NCI-H1092 treated with DMSO at 0.1 percent for 48 hours (cell line): ENCODE measurements at places on chromosomes 1 and 21.

DNA sequence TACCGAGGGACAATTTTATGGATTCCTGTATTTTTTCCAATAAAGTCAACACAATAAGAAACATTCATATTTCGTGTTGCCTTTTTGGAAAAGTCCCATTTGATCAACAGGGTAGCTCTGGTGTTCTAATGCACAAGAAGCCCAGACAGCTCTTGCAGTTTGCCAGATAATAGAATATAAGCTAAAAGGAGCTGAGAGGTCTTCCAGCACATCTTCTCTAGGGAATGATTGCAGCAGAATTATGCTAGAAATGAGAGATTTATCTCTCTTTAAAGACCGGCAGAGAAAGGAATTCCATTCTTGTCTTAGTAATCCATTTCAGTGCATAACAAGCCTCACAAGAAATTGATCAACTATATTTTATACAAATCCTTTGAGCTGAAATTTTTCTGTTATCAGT lies 25.0 kb upstream of the DDX59 start:
- DNase-seq, result no peak

DNA sequence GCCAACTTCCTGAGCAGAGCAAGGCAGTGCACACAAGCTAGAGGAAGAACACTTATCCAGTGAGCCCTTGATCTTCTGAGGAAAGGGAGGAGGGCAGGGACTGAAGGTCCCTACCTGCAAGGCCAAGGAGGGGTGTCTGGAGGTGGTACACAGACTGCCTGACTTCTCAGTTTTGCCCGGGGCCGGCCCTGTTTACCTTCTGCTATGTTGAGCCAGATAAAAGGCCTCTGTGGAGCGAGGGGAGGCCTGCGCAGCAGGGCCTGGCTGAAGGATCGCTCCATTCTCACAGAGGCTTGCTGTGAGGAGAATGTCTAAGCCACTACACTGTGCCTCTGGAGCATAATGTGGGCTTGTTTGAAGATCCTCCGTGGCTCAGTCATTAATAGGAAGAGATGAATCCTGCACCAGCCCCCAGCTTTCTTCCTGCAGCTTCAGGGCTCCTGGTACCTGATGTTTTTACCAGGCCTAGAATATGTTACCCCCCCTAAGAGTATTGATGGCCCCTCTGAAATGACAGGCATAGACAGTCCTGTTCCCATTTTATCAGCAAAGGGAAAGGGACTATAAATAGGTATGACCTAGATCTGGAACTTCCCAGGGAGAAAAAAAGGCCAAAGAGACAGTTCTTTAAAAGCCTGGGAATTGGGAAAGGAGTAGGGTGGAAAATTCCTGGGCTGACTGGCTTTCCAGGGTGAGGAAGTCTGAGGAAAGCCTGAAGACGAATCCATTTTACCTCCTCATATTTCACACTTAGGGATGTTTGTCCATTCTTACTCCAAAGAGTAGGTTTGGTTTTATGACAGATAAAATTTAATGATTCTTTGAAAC lies 4.7 kb downstream of the POGK start:
- no peak for DNase-seq

GRCh38 chr1:29122682-29123052 lies 1.0 kb downstream of the TMEM200B start:
- no peak for DNase-seq

- no peak for DNase-seq
Measured at GRCh38 chr1:42006836-42007235, 88.1 kb upstream of the HIVEP3 start.

GRCh38 chr1:43349594-43350306 lies 9.0 kb upstream of the CDC20 start:
- DNase-seq, result peak; percentile 54

- DNase-seq, result no peak
Measured at GRCh38 chr1:204170494-204171155, 4.5 kb upstream of the REN start.

DNA sequence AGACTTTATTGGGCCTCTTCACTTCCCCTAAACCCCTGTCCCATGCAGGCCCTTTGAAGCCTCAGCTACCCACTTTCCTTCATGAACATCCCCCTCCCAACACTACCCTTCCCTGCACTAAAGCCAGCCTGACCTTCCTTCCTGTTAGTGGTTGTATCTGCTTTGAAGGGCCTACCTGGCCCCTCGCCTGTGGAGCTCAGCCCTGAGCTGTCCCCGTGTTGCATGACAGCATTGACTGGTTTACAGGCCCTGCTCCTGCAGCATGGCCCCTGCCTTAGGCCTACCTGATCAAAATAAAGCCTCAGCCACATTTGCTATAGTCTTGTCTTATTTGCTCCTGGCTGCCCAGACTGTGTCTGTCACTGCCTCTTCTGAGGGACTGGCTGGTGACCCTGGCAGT lies 5.5 kb downstream of the GSTM4 start:
- DNase-seq, result no peak

- DNase-seq, result no peak
Measured at GRCh38 chr1:11761988-11762406, at the start of gene C1orf167. Gene C1orf167, plus strand, starts transcription at chr1:11762193. Its CDS starts 2,208 bp downstream, at chr1:11764401.

DNA sequence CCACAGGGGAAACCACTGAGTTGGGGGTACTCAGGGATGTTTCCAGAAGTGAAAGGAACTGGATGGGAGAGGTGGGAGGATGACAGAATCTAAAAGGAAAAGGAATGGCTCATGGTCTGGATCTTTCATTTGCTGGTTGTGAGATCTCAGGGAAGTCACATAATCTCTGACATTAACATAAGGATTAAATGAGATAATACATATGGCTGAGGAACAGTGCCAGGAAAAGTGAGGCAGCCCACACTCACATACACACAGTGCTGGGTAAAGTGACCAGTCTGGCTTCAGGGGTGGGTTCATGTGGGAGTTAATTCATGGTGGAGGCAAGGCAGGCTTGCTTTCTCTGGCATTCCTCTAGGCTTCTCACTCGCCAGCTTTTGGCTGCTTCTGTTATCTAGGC lies 3.9 kb upstream of the PTCH2 start:
- DNase-seq, result no peak

DNA sequence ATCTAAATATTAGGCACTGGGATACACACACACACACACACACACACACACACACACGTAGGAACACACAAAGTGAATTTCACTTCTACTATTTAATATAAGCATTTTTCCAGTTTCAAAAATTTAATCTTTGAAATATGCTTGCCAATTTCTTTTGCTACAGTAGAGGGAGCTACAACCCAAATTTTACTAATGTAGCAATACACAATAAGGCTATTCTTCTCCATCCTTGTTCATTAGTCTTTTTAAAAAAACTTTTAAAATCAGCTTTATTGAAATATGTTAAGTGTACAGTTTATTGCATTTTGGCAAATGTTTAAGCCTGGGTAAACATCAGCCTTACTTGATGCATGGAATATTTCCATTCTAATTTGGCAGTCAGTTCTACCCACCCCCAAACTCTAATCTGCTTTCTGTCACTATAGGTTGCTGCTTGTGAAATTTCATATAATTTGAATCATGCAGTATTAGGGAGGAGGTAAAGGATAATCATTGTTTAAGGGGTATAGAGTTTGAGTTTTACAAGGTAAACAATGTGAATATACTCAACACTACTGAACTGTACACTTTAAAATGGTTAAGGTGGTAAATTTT lies 93.0 kb upstream of the TENT5C start:
- peak; percentile 26 for DNase-seq

- DNase-seq, result no peak
Measured at GRCh38 chr1:206050655-206051235, 2.2 kb upstream of the RHEX start.

DNA sequence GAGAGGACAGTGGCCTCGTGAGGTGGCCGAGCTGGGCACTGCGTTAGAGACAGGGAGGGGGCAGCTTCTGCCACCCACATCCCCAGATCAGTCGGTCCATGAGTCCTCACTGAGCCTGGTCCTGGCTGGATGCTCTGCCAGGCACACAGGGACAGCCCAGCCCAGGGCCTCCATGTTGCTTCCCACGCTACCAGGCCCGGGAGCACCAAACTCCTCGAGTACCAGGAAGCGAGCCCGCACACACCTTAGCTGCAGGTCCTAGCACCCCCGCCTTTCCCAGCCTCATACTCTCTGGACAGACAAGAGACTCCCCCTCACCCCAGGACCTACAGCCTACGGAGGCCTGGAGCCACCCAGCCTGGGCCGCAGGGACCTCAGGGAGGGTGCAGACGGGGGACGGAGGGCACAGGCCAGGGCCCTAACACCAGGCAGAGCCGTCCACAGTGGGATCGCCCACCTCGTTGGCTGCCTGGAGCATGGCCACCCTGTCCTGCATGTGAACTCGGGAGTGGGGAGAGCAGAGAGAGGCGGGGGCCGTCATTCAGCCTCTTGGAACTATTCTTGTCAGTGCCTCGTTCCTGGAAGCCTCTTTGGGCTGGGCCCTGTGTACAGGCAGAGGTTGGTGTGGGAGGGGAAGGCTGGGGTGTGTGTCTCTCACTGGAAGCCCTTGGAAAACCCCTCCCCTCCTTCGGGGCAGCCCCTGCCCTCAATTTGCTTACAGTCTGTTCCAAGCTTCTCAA lies 90.9 kb upstream of the RUNX3 start:
- DNase-seq, result no peak

DNA sequence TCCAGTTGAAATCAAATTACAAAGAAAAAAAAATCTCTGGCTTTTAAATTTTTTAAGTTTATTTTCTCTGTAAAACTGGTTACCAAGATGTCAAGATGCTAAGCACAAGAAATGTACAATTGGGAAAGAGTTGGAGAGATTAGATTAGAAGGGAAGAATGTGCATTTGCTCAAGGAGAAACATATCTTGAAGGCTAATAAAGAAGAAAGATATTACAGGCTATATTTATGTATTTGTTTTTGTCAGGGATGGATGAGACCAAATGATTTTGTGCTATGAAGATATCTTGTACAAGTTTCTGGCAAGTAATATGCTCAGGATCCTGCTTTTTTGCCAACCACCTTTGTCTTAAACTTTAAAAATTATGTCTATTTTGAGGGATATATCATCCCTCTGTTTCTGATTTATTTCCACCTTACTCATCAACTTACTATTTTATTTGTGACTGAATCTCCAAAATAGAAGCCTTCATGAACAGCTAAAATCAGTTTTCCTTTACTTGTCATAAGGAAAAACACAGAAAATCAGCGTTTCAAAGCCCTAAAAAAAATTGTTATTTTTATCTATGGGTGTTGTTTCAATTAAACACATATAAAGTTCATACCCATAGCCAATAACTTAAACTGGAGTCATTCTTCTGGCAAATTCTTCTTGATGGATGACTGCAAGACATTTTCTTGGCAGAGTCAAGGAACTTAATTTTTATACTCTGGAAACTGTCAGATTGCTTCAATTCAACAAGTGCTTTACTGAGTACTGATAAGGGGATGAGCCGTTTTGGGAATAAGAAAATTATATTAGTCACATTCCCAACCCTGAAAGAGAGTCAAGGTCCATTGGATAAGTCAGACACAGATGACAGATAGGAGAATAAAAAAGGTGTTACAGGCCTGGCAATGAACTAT lies 141.8 kb downstream of the CTH start:
- no peak for DNase-seq

DNA sequence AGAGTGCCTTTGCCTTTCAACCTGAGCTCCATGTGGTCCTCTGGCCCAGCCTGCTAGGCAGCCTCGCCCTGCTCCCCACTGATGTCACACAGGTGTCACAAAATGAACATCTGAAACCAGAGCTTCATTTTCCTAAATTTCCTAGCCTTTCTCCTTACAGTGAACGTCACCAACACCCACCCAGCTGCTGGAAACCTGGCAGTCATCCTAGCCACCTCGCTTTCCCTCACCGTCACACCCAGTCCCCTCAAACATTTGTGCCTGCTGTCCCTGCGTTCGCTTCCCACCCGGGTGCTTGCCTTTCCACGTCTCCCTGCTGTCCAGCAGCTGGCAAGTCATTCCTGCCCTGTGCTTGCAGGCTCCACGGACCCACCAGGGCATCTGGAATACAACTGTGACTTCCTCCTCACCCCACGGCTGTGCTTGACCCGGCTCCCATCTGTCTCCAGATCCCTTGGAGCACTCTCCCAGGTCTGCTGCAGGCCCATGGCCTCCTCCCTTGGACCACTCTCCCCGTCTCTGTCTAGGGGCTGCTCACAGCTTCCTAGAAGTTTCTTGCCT lies 23.5 kb downstream of the ADARB1 start:
- DNase-seq, result no peak

- no peak for DNase-seq
Measured at GRCh38 chr1:32900956-32901822, at the start of gene TMEM54. Gene TMEM54, minus strand, starts transcription at chr1:32901389. Its CDS starts 151 bp downstream, at chr1:32901238.
